ENCODE measurements at places on chromosomes 6 and 20.
A peak's percentile ranks its signal among the peaks of the same experiment; 100 is the strongest.

- DNase-seq = no peak
These were observed 95.8 kb downstream of the BANF2 start for GRCh38 chr20:17795501-17796071.

- no peak for DNase-seq
These were observed 6.2 kb downstream of the BPIFB3 start for GRCh38 chr20:33059741-33060390.

DNA sequence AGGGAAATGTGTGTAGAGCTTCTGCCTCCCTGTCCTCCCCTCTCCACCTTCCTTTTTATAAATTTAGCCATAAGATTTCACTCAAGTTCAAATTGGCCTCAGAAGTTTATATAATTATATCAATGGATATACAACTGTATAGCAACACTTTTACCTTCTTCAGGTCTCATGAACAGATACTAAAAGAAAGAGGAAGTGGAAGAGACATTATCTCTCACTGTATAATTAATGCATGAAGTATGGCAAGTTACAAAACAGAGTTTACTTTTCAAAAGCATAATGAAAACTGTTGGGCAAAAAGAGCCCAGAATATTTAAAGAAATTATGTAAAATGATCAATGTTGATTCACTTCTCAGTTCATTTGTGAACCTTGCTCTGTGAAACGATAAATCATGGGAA lies 99.7 kb downstream of the PDE7B start:
- DNase-seq = no peak

DNA sequence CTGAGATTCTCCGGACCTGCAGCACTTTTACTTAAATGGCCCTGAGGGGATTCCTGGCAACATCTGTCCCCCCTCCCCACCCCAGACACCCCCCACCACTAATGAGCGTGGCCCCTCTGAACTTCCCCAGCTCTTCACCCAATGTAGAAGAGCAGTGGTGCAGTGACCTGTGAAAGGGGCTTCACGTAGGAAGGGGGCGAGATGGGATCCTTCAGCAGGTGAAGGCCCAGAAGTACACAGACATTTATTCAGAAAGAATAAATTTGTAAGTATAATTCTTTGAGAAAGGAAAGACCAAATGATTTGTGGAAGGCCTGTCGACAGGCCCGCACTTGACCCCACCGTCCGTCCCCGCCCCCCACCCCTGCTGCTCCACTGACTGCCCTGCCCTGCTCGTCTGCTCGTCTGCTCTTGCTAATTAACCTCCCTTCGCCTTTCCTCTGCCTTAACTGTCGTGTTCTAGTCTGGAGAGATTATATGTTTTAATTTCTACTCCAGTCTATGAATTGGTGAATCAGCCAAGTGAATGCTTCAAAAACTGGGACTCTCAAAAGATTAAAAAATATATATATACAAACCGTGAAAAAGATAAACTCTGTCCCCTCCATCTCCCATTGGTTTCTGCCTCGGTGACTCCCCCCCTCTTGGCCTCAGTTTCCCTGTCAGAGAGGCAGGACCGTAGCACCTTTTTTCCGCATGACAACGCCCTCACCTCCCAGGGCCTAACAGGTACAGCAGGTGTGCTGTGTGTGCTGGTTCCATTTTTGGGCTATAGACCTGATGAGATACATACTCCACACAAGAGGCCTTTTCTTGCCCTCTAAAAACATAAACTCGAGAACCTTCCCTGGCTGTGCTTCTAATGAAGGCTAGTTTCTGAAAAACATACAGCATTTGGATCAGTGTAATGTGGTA lies 49.2 kb downstream of the GNAS start:
- DNase-seq = no peak

- DNase-seq = peak; percentile 83
These were observed 85.5 kb downstream of the TRIM27 start for GRCh38 chr6:28838289-28838633.

DNA sequence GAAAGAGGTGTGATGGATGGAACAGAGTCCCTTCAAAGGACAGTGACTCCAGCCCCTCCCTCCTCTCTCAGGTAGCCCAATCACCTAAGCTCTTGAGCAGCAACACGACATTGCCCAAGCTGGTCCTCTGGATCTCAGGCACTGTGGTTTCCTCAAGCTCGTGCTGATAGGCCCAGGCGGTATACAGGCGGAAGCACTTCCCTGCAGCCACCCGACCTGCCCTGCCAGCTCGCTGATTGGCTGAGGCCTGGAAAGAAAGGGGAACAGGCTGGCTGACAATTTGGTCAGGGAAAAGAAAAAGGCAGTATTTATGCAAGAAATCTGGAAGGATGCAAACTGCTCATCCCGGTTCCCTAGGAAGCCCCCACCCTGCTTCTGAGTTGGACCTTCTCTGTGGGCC lies 9.6 kb downstream of the C6orf136 start:
- no peak for DNase-seq

DNA sequence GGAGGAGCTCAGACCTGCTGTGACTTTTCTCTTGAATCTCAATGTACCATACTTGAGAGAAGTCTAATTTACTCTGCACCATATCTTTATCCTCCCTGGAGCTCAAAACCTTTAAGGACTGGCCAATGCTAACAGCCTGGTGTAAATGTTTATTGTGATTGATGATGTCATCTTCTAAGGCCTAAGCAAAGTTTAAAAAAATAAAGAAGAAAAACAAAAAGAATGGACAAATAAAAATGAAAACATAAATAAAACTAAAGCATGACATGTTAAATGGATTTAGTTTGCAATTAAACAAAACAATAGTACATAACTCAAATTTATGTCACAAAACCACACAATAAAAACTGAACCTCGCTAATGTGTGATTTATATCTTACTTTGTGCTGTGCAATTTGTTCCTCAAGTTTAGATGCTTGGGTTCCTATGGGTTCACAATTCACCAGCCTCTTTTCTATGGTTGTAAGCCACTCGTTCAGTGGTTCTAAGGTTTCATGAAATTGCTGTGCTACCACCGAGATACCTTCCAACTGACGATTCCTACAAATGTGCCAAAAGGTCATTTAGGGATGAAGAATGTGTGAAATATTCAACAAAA lies 113.0 kb downstream of the DST start:
- peak; percentile 65 for DNase-seq

DNA sequence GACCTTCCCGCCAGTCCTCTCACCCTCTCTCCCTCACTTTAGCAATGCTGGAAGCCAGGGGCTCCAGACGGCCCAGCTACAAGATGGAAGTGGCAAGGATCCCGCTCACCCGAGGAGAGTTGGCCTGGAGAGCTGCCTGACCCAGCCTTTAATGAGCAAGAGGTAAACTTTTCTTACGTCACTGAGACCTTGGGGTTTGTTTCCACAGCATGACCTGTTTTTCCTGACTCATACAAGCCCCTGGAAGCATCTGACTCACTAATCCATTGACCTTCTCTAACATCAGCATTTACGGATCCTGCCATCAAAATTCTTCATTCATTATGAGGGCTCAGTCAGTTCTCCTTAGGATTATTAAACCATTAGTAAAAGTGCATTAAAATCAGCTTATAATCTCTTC lies 120.4 kb downstream of the MYLK4 start:
- no peak for DNase-seq

- DNase-seq = no peak
These were observed 119.3 kb upstream of the CST7 start for GRCh38 chr20:24829649-24830370.
